ENCODE measurements at places on chromosomes 4 and X. TPM values are rescaled to one million over a fixed set of nuclear protein-coding genes. Genes with fewer than 3 reads are reported as not detected.
A peak's percentile ranks its signal among the peaks of the same experiment; 100 is the strongest.

GRCh38 chrX:134459683-134460004 lies 321 bp upstream of the HPRT1 start:
- no peak for DNase-seq

DNA sequence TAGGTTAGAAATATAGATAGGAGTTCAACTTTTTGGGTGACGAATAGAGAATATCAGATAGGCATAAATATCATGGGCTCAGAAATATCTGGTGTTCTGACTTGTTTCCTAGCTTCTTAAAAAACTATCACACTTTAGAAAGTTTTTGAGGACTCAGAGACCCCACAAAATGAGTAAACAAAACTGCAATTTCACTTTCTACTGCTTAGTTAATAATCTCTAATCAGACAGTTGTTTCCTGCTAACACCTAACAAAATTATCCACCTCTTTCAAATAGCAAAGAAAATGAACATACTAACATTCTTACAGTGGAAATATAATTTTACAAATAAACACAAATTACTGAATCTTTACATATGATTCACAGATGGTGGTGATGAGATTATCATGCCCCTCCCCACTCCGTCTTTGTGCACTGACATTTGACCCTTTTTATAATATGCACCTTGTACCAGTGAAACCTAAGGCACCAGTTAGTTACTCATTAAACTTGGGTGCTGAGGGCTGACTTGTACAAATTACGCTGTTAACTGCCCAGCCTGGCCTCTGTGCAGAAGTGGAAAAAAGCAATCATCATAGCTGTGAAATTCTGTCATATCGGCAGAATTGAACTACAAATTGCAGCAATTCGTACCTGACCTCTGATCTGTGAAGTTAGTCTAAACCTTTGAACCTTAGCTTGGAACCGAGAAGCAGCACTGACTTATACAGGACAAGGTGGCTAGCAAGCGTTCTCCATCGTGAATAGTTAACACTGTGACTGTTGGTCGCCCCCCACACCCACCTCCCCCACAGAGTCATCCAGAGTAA lies 138.7 kb downstream of the CHRNA9 start:
- DNase-seq, result peak; percentile 58

GRCh38 chrX:97070346-97070745 lies 186.6 kb downstream of the RPA4 start:
- no peak for DNase-seq

DNA sequence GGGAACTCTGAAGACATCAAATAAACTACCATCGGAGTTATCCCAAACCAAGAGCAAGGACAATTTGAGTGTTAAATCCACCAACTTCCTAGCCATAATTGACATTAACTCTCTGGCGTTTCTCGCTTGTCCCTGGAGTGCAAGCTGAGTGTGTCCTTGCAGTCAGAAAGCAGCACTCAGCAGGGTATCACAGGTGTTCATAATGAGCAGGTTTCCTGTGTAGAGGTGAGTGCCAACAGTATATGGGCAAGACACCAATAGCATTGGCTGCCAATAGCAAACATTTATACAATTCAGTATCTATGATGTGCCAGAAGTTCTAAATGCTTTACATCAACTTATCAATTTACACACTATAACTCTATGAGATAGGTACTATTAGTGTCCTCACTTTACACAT lies 11.2 kb downstream of the BLTP1 start:
- DNase-seq, result no peak

Gene TRO
- 17.0 TPM for polyA plus RNA-seq
